CD4-positive, alpha-beta T cell treated with Interleukin-12 subunit alpha and Interleukin-12 subunit beta, for 1 hour (primary cell): ENCODE measurements at places on chromosomes 13 and 19.

DNA sequence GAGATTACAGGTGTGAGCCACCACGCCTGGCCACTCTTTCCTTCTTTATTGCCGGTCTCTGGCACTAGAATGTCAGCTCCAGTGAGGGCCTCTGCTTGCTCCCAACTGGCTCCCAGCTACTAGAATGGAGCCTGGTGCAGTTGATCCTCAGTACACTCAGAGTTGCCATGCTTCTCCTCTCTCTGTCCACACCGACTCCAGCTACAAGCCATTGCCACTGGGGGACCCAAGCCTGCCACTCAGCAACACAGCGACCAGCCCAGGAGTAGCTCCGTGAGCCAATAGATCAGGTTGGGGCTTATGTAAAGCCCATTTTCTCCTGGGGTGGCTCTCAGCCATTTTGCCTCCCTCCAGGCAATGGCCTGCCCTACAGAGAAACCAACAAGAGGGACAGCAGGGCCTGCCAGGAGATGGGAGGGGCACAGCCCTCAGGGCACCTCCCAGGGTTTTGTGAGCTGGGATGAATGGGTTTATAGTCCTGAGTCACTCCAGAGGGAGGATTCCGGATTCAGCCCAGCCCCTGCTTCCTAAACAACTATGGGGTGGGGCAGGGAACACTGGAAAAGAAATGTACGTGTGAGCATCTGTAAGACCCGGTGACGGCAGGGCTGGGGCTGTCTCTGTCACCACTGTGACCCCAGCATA, 36.5 kb downstream of the OPA3 start:
- DNase-seq, result no peak

GRCh38 chr19:34232566-34233481, 21.5 kb upstream of the GARRE1 start:
- no peak for DNase-seq

DNA sequence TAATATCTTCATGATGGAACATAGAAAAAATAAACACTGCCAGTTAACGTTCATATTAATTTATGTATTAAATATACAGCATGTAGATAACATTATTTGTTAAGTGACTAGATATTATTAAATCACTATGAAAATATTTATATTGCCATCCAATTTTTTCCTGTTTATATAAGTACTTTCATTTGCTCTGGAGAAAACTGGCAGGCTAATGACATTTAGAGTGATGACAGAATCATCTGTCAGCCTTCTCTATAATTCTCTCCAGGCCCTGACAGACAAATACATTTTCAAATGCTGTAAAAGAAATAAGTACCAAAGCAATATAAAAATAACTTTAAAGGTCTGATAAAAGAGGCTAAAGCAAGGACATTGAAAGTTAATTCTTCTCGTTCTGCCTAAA, 2556.7 kb upstream of the PCDH20 start:
- no peak for DNase-seq

GRCh38 chr13:100881291-100881864, 206.8 kb upstream of the TMTC4 start:
- no peak for DNase-seq

DNA sequence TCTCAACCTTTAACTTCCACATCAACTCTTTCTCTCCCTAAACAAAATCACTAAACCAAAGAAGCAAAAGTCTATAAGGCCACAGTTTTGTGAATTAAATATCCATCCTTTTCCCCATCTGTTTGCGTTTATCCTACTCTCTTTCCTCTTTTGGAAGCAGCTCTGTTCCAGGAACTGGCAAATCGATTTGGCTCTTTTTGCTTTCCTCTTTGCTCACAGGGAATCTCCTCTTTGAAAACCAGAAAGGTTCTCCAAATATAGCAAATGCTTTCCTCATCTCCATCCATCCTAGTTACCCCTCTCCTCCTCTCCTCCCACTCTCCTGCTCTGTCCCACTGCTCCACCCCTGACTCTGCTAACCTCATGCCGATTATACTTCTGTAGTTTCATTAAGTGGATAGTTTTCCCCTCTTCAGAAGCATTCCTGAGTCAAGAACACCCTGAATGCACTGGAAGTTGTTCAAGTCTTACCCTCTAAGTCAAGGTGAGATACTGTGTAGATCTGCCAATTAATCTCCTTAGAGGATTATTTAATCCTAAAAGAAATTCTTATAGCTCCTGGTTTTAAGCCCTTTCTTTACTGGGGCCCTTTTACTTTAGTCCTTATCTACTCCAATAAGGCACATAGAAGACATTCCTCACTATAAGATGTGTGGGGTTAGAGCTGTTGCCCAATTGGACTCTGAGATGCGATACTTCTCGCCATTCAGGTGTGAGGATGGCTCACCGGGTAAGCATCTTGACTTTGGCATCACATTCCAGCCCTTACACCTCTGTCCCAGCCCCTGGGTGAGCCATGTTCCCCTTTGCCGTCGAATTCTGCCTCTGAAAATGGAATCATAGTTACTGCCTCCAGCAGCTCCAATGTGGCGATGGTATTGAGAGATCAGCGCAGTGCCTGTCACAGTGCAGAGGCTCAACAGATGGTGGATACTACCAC, 67.6 kb downstream of the COL4A2 start:
- DNase-seq, result no peak

- no peak for DNase-seq
Measured at GRCh38 chr13:110324026-110324749, 17.1 kb downstream of the COL4A2 start.

GRCh38 chr13:66430269-66430668, 799.9 kb downstream of the PCDH9 start:
- DNase-seq, result no peak

DNA sequence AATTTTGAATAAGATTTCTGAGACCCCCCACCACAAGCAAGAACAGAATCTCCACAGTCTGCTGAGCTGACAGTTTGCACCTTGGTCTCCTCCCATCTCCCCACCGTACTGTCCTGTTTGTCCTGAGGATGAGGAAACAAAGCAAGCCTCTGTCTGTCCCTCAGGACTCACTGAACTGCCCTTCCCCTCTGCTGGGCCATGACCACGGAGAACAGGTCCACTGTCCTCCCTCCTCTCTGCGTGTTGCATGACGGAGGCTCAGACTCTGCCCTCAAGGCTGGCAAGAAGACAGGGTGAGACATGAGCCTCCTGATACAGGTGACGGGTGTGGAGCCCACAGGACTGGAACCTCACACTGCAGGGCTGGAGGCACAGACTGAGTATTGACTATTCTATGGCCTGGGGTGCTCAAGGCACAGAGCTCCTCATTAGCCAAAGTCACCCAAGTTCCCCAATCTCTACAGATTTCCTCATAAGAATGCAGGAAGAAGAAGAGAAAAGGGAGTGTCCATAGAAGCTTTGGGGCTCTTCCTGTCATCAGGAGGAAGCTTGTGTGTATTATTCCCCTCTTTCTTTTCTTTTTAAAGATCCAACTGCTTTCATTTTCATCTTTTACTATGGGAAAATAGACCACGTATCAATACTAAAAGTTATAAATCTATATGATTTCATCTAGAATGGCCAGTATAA, 22.4 kb upstream of the RGCC start:
- DNase-seq, result no peak

GRCh38 chr13:37047032-37047431, 12.5 kb downstream of the SUPT20H start:
- DNase-seq, result no peak

DNA sequence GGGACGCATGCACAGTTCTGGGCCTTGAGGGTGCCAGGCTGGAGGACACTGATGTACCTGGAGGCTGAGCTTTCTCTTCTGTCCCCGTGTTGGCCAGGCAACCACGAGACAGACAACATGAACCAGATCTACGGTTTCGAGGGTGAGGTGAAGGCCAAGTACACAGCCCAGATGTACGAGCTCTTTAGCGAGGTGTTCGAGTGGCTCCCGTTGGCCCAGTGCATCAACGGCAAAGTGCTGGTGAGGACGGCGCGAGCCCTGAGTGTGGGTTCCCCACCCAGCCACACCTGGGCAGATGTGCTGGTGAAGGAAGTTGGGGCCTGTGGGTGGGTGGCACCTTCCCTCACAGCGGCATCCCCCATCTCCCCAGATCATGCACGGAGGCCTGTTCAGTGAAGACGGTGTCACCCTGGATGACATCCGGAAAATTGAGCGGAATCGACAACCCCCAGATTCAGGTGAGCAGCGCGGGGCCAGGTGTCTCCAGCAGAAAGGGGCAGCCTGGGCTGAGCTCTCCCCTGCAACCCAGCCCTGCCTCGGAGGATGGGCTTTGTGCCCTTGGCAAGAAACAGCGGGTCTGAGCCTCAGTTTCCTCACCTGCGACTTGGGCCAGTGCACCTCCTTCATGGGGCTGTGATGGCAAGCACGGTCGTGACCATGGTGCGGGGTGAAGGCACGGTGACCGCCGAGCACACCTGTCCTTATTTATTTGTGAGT, 26.2 kb downstream of the CCDC8 start:
- DNase-seq, result no peak

GRCh38 chr13:44865722-44866410, 123.4 kb downstream of the NUFIP1 start:
- no peak for DNase-seq

GRCh38 chr13:67772807-67773453, 542.8 kb upstream of the PCDH9 start:
- DNase-seq, result no peak

GRCh38 chr19:2076526-2076944, 19.6 kb downstream of the MOB3A start:
- no peak for DNase-seq

DNA sequence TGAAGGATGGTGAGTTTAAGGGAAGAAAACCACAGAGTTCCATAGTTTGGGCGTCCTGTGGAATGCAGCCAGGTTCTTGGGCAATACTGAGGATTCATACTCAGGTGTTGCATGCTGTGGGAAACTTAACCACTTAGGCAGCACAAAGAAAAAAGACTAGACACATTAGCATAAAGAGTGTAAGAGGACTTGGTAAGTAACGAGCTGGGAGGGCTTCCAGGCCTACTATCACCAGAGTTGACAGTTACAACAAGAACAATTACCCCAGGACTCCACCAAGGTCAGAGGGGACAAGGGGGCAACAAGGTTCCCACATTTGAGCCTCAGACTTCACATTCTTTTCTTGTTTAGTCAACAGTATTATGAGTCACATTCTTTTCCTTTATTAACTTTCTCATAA, 33.2 kb downstream of the KCTD12 start:
- DNase-seq, result no peak

DNA sequence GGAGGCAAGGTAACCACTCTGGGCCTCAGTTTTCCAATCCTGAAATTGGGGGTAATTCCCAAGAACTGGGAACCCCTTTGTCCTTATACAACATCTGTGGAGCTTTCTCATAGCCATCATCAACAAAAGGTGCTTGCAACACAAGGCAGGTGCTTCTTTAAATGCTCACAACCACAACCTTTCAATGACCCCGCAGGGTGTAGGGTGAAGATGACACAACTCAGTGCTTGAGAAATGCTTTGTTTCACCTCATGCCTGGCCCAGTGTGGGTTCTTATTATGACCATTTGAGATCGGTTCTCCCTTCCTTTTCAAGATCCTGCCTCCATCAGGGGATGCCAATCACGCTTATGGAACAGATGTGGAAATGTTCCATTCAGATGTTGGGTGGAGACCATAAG, 8.4 kb downstream of the WIZ start:
- no peak for DNase-seq

DNA sequence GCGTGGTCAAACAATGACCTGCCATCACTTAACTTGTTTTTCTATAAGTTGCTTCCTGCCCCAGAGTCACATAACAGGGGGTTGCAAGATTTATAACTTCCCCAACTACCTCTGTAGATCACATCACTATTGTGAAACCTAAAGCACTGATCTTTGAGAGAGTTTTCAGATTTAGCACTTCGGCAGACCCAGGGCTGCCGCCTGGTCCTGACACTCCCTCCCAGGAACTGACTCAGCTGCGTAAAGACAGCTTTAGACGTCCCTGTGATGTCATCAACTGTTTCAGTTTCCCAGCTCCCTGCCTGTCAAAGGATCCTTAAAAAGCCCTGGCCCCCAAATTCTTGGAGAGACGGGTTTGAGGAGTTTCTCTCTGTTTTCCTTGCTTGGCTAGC, 33.3 kb downstream of the IGFL2 start:
- DNase-seq, result no peak

DNA sequence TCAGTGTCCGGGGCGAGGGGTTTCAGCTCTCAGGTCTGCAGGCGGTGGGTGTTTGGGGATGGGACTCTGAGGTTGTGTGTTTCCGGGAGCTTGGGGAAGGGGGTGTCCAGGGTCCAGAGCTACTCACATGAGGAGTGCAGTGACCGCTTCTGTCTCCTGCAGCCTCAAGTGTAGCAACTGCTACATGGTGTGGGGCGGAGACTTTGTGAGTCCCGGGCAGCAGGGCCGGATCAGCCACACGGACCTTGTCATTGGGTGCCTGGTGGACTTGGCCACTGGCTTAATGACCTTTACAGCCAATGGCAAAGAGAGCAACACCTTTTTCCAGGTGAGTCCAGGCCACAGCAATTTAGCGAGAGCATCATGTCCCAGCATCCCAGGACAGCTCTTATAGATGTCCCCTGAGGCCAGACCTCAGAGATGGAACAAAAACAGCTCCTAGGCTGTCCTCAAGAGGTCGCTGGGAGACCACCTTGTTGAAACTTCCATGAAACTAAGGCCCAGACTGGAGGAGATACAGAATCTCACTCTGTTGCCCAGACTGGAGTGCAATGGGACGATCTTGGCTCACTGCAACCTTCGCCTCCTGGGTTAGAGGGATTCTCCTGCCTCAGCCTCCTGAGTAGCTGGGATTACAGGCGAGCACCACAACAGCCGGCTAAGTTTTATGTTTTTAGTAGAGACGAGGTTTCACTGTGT, 44.9 kb downstream of the RYR1 start:
- DNase-seq, result peak; percentile 8

- no peak for DNase-seq
Measured at GRCh38 chr13:43185226-43185625, 161.8 kb downstream of the DNAJC15 start.

GRCh38 chr19:39110263-39110967, 15.2 kb upstream of the PAK4 start:
- DNase-seq, result peak; percentile 72

GRCh38 chr19:3095441-3096191, 1.5 kb downstream of the GNA11 start:
- DNase-seq, result peak; percentile 66

GRCh38 chr13:113493315-113493951, 2.9 kb upstream of the DCUN1D2 start:
- DNase-seq, result peak; percentile 18

GRCh38 chr19:4284176-4284958, 5.3 kb downstream of the SHD start:
- DNase-seq, result no peak

GRCh38 chr13:78802912-78803311, 144.0 kb upstream of the OBI1 start:
- no peak for DNase-seq

- DNase-seq, result no peak
Measured at GRCh38 chr13:55538424-55538823, 1602.3 kb upstream of the PRR20A start.

- no peak for DNase-seq
Measured at GRCh38 chr19:35389192-35389861, 18.5 kb downstream of the GPR42 start.

DNA sequence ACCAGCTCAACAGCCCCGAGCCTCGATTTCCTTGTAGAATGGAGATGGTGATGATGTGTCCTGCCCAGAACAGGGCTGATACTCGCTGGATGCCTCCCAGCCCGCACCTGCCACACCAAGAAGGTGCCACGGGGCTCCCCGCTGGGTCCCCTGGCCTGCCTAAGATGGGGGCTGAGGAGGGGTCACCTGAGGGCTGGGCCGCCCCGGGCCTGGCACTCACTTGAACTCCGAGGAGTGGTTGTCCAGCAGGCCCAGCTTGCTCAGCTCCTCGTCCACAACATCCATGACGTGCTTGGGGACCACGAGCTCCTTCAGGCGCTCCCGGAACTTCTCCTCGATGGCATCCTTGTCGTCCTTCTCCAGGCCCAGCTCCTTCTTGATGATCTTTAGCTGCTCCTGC, 14.4 kb downstream of the LONP1 start:
- DNase-seq, result no peak

GRCh38 chr13:82681535-82681934, 1200.7 kb downstream of the SLITRK1 start:
- no peak for DNase-seq
